Endothelial cell of umbilical vein (primary cell): ENCODE measurements at places on chromosomes 12 and 14. TPM values are rescaled to one million over a fixed set of nuclear protein-coding genes. Genes with fewer than 3 reads are reported as not detected.
A peak's percentile ranks its signal among the peaks of the same experiment; 100 is the strongest.

DNA sequence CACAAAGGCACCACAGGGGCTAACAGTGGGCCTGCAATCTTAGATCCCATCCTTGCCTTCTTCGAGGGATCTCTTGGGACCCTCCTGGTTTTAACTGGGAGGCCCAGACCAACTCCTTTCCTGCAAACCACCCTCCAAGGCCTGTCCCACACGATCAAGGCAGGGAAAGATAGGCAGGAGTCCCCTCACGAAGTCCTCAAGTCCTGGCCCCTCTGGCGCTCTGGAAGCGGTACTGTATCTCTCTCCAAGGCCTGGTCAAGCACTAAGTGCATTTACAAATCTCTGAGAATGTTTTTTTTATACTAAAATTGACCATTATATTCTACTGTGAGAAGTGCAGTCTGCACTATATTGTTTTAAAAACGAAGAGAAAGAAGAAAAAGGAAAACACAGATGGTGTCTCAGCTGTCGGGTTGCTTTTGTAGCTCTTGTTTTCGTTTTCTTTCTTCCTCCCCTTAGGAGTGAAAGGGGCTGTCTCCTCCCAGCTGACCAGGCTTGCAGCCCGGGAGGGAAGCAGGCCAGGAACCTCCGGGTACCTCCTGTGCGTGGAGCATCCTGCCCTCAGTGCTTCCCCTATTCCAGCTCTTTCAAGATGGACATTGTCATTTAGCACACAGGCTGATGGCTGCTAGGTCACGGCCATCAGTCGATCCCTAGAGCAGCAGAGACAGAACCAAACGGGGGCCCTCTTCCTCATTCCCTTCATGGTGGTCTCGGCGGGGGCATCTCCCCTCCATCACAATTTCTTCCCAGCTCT is 56.7 kb downstream of the FAM222A start:
- no peaks in the 10 kb centered on the region for H3K36me3 ChIP-seq
- no peak overlapping the region for H3K27ac ChIP-seq
- H3K4me1 ChIP-seq, result no peaks in the 10 kb centered on the region
- H3K27me3 ChIP-seq, result no peaks in the 10 kb centered on the region

- no peaks in the 10 kb centered on the region for H3K4me1 ChIP-seq
- no peak overlapping the region for H3K27ac ChIP-seq
- no peaks in the 10 kb centered on the region for H3K36me3 ChIP-seq
- no peaks in the 10 kb centered on the region for H3K27me3 ChIP-seq
Observed at GRCh38 chr14:55332654-55333570, 61.7 kb downstream of the FBXO34 start.

The NGB gene
- total RNA-seq, result not detected in 2 replicates

DNA sequence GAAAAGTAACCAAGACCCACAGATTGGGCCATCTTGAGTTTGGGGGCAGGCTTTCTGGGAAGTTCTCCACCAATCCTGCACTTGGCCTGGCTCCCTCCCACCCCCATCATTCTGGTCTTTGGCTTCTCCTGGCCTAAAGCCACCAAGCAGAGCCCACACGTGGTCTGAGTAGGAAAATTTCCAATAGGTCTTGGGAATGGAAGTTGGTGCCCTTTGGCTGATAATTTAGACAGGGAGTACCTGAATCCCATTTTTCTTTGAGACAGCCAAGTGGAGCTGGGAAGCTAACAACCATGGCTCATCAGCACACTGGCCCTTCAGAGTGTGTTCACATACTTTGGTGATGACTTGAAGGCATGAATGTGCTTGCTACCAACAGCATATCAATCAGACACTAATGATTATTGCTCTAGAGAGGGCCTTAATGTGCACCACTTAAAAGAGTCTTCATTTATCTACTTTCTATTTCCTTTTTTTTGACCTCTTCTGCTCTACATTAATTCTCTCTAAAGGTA is 156.0 kb downstream of the EGLN3 start:
- no peak overlapping the region for H3K27ac ChIP-seq
- peak; percentile 7 for DNase-seq

The ARMH4 gene
- 2.3 and 3.0 TPM in 2 replicates for total RNA-seq

GRCh38 chr12:99759444-99759843 is 111.9 kb downstream of the GARIN6 start:
- H3K36me3 ChIP-seq, result no peaks in the 10 kb centered on the region
- no peak overlapping the region for H3K4me3 ChIP-seq
- H3K27me3 ChIP-seq, result no peaks in the 10 kb centered on the region
- H3K4me1 ChIP-seq, result no peaks in the 10 kb centered on the region
- H3K27ac ChIP-seq, result no peak overlapping the region
- no peak for DNase-seq

DNA sequence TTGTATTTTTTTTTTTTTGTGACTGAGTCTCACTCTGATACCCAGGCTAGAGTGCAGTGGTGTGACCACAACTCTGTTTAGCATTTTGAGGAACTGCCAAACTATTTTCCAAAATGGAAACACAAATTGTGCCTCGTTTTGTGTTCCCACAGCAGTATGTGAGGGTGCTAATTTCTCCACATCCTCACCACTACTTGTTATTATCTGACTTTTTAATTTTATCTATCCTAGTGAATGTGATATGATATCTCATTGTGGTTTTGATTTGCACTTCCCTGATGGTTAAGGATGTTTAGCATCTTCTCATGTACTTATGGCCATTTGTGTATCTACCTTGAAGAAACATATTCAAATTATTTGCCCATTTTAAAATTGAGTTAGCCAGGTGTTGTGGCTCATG is 62.4 kb downstream of the SRGAP1 start:
- H3K36me3 ChIP-seq, result no peaks in the 10 kb centered on the region
- no peak for DNase-seq
- no peak overlapping the region for H3K4me3 ChIP-seq
- H3K4me1 ChIP-seq, result no peaks in the 10 kb centered on the region
- H3K27ac ChIP-seq, result no peak overlapping the region

The ANO2 gene
- total RNA-seq, result 51.6 and 65.0 TPM in 2 replicates

- H3K27ac ChIP-seq, result no peak overlapping the region
- no peak for DNase-seq
- no peaks in the 10 kb centered on the region for H3K27me3 ChIP-seq
- no peak overlapping the region for H3K4me3 ChIP-seq
- H3K4me1 ChIP-seq, result no peaks in the 10 kb centered on the region
- H3K36me3 ChIP-seq, result peaks cover 58% of the 10 kb centered on the region
Observed at GRCh38 chr12:49798248-49798647, 30.0 kb downstream of the NCKAP5L start.

The FAM186B gene
- total RNA-seq, result 0.21 and 0.33 TPM in 2 replicates

DNA sequence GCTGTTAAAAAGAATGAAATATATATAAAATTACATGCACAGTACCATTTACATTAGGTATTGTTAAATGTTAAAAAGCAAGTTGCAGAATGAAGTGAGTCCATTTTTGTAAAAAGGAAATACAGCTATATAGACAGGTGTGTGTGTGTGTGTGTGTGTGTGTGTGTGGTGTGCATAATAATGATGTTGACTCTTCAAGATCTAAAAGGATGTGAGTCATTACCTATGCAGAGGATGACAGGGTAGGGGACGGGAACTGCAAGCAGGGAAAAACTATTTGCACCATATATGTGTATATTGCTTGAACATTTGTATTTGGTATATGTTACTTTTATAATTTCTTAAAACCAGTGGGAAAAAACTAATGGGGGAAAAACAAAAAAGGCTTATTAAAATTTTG is 3.1 kb downstream of the C14orf39 start:
- no peaks in the 10 kb centered on the region for H3K36me3 ChIP-seq
- H3K4me1 ChIP-seq, result no peaks in the 10 kb centered on the region
- no peak for DNase-seq
- H3K4me3 ChIP-seq, result no peak overlapping the region
- no peak overlapping the region for H3K27ac ChIP-seq

The POLE2 gene
- total RNA-seq, result 16.4 and 18.3 TPM in 2 replicates
